Cortex of kidney (tissue), 1 donor: ENCODE measurements at places on chromosomes 1 and 21.

- DNase-seq = no peak
These were observed 49.0 kb downstream of the MAP10 start for GRCh38 chr1:232853994-232854797.

DNA sequence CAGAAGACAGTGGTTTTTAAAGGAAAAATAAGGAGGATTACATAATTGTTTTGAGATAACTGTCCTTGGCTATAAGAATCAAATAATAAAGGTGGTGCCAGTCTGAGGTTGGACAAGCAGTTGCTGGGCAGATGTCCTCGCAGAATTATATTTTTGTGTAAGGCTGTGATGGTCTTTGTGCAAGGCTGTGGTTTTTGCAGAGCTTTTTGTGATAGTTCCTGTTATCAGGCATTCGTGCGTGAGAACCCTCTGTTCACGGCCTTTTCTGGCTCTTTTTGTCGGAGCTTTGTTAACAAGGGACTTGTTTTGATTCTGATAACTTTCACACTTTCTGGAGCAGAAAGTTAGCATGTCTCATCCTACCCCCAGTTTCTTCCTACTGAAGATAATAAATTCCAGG lies 33.4 kb downstream of the SH3BP5L start:
- no peak for DNase-seq

GRCh38 chr1:36484099-36484498 lies 1.4 kb upstream of the CSF3R start:
- no peak for DNase-seq

DNA sequence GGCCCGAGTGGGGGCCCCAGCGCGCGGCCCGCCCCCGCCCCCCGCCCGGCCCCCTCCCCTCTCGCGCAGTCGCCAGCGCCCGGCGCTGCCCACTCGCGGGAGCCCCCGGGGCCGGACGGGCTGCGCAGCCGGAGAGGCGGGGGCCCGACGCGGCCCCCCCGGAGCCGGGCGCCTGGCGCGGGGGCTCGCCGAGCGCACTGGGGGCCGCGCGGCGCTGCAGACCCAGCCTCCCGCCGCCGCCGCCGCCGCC lies 146 bp upstream of the ZNF362 start:
- no peak for DNase-seq

DNA sequence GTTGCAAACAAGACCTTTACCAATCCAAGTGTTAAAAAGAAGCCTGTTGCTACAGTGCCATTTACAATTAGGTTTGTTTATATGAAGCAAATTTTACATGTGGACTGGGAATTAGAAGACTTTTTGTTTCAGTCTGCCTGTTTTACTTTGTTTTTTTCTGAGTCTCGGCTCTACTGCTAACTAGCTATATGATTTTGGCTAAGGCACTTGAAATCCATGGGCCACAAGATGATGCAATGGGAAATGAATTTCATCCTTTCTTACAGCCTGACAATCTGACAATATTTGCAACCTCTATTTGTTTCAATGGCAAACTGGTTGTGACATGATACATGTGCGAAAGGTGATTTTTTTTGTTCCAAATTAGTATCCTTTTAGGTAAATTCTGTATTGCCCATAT lies 3.7 kb upstream of the PEX11B start:
- DNase-seq = no peak

DNA sequence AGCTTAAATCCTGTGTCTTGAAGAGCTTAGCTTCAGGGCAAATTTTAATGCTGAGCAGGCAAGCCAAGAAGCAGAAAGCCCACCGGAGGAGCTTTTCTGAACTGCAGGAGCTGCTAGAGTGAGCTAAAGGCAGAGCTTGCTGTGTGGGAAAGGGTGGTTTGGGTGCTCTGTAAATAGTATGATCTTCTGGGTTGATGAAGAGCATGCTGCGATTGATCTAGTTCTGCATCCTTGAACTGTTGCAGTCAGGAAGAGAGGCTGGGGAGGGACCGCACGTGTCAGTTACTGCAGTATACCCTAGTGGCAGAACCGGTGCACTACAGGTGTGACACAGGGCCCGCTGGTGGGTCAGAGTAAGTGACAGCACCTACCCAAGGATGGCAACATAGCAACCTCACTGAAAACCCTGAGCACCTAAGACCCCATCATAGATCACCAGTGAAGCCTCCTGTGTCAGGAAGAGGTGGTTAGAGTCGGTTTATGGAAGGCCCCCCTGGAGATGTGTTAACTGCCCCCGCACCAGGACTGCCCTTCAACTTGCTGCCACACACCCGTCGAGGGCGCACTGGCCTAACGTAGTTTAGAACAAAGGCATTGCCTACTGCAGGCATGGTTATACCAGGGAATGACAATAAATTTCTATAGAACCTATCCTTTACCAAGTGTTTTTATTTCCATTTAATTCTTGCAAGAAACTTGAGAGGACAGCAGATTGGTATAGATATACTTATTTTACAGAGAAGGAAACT lies 146.0 kb upstream of the KIAA0040 start:
- DNase-seq = no peak

DNA sequence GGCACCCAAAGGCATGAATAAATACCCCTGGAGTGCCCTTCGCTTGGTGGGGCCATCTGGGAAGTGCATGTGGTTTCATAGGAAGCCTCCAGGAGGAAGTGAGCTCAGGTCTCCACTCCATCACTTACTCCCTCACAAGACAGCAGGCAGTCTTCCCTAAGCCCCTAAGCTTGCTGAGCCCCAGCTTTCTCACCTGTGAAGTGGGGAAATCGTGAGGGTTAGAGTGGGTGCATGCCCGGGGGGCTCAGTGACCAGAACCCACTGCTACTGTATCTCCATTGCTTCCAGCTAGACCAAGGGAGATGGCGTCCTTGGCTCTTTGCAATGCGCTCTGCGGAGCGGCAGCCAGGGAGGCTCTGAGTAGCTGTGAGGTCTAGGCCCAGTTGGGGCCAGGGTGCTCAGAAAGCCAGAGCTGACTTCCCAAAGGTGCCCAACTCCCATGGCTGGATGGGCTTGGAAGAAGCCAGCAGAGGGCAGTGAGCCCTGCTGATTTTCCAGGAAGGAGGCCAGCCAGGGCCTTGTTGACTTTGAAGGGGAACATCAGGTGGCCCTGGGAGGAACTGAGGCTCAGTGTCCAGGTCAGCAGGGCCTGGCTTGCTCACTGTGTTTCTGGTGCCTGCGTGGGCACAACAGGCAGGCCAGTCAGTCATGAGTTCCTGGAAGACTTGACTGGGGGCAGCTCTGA lies 27.3 kb downstream of the CDCP2 start:
- no peak for DNase-seq

- no peak for DNase-seq
These were observed 30.2 kb downstream of the RAB3B start for GRCh38 chr1:51960262-51960661.

- no peak for DNase-seq
These were observed 64.4 kb downstream of the CDC7 start for GRCh38 chr1:91564888-91565701.

GRCh38 chr1:238205045-238205662 lies 314.4 kb upstream of the ZP4 start:
- no peak for DNase-seq

DNA sequence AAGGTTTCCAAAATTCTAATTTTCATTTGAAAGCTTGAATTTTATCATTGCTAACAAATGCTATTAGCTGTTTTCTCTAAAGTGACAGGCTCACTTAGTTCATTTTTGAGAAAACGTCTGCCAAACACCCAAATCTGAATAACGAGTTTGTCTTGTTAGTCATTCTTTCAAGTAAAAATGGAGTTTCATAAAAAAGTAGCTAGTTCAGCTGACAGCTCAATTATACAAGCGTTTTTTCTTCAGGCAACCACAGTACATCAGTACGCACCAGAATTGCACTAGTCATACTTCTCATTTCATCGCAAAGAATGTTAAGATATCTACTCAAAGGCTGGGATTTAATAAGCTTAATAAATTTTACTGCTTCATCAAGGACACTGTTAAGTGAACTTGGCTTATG lies 72.3 kb upstream of the SLFNL1 start:
- no peak for DNase-seq

- DNase-seq = no peak
These were observed 28.0 kb downstream of the CRYAA start for GRCh38 chr21:43196826-43197225.

- no peak for DNase-seq
These were observed 19.0 kb downstream of the SLC37A1 start for GRCh38 chr21:42532466-42533181.

DNA sequence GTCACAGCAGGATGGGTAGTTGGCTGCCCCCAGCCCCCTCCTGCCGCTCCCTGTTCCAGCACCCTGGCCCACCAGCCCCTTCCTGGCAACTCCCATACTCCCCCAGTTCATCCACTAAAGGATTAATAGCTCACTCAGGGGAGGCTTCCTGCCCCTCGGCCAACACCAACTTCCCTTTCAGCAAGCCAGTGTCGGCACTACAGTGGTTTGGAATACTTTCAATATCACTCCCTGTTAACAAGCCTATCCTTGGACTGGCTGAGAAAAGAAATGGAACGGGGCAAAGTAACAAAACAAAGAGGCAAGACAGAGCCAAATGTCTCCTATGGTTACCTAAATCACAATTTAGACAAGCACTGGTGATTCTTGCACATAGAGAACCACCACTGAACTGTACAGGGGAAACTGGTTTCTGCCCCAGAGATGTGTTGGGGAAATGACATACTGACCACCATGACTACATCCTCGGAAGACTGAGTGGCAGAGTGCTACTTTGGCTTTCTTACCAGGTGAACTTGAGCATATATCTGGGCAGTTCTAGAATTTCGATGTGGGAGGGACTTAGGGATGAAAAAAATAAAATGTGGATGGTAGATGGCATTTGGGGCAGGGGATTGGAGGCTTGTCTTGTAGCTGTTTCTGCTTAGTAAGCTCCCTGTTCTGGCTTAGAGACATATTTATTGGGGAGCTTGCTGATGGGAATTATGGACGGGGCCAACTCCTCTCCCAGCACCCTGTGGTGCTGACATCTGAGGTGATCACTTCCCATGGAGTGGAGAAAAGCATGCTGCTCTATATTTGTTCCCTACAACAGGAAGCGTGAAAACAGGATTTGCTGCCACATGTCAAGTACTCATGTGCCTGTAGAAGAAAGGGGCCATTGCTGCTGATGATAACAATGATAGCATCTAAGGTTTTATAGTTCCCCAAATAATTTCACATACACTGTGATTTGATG lies 7.1 kb upstream of the CAPN2 start:
- DNase-seq = no peak

DNA sequence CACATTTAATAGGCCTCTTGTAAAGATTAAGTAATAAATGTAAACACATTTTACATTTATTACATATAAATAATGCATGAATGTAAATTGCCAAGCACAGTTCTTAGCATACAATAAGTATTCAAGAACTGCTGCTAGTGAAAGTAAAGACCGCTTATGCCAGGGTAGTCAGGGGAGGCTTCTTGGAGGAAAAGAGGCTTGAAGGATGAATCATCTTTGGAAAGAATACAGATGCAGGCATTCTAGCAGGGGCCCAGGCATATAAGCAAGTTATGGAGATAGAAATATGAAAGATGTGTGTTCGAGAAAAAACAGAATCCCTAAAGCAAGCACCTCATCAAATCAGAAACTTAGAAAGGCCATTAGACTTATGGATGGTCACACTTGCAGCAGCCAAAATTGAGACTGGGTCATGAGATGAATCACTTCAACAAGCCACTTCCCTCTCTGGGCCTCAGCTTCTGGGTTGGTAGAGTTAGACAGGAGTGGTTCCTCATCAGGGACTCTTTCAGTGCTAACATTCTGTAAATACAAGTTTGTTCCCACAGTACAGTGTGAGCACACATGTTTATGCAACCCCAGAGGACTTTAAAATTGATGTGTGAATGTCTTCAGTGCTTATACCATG lies 79.8 kb upstream of the ROR1 start:
- no peak for DNase-seq

DNA sequence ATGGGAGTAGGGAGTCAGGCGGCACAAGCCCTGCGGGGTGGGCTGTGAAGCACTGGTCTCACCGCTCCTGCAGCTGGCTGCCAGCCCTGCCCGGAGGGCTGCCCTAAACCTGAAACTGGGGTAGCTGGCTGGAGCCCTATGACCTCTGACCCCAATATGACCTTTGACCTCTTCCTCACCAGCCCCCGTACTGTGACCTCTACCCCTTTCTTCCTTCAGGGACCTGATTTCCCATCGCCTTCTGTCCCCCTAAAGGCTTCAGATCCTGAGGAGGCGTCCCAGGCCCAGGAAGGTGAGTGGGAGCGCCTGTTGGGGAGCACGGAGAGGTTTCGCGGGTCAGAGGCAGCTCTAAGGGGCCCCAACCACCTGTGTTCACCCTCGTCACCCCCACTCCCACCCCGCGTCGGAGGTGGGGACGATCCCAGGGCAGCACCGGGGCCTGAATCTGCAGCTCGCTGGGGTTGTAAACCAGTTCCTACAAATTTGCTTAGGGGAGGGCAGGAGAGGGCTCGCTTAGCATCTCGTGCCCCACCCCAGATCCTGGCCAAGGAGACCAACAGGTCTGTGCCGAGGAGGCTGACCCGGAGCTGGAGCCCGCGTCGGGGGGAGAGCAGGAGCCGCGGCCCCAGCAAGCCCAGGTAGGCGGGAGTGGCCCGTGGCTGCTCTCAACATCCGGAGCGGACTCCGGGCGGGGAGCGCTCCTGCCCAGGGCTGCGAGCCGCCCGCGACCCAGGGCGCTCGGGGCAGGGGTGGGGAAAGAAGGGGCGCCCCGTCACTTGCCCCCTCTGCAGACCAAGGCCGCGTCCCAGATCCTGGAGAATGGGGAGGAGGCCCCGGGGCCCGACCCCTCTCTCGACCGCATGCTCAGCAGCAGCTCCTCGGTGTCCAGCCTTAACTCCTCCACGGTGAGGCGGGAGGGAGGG lies 7.3 kb downstream of the SYTL1 start:
- DNase-seq = no peak

DNA sequence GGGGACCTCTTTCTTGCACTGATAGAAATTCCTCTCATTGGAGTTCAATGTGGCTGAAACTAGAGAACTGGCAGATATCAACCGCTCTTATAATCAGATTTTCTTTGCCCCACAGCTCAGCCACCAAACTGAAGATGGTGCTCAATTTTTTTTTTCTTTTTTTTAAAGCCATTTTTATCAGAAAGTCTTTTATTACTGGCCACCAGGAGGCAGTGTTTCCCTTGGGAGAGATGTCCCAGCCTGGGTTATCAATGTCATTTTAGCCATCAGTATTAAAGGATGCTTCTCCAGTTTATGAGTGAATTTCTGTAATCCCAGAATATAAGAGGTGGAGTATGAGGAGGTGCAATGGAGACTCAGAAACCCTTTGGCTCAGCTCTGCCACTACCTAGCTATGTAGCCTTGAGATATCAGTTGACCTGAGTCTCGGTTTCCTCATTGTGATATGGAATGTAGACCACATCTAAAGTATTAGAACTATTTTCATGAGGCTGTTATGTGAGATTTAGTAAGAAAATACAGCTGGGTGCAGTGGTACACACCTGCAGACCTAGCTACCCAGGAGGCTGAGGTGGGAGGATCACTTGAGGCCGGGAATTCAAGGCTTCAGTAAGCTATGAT lies 27.6 kb downstream of the CD244 start:
- no peak for DNase-seq

- DNase-seq = no peak
These were observed 561.4 kb downstream of the MATN1 start for GRCh38 chr1:30161953-30162352.

GRCh38 chr1:111515291-111516004 lies 12.0 kb upstream of the ADORA3 start:
- DNase-seq = no peak
